ENCODE measurements at places on chromosomes 4 and X. TPM values are rescaled to one million over a fixed set of nuclear protein-coding genes. Genes with fewer than 3 reads are reported as not detected.
A peak's percentile ranks its signal among the peaks of the same experiment; 100 is the strongest.

CCNA2 gene
- 58.9 TPM for total RNA-seq

DCK gene
- total RNA-seq = 23.8 TPM

POU3F4 gene
- total RNA-seq = not detected

TCEAL8 gene
- total RNA-seq = 65.1 TPM

BEX1 gene
- not detected for total RNA-seq

GRCh38 chr4:162341533-162341932 is 177.7 kb upstream of the FSTL5 start:
- no peak for DNase-seq

GRCh38 chr4:108287834-108288413 is 119.2 kb upstream of the LEF1 start:
- no peak for DNase-seq

DNA sequence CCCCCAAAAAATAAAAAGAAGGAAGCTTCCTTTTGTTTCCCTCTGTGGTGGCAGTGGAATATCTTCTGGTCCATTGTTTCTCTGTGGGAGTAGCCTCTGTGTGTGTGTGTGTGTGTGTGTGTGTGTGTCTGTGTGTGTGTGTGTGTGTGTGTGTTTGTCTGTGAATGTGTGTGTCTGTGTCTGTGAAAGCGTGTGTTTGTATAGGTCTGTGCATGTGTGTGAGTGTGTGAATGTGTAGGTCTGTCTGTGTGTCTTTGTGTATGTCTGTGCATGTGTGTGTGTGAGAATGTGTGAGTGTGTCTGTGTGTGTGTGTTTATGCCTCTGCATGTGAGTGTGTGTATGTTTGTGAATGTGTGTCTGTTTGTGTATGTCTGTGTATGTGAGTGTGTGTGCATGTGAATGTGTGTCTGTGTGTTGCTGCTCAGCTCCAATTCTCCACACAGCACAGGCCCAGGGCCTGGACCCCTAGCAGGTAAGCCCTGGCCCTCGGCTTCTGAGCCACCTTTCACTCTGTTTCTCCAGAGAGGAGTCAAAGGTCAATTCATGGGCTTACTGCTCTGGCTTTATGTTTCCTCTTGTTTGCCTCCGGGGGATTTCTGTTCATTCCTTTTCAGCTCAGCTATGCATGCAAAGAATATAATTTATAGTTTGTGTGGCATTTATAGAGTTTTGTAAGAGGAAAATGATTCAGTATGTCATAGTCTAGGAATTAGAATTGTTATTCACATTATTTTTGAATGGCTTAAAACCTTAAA is 89.8 kb downstream of the UCHL1 start:
- peak; percentile 41 for DNase-seq

GRCh38 chrX:21155916-21156315 is 218.3 kb upstream of the CNKSR2 start:
- DNase-seq = no peak

- DNase-seq = no peak
Measured at GRCh38 chrX:84118769-84119168, 69.2 kb downstream of the RPS6KA6 start.

DNA sequence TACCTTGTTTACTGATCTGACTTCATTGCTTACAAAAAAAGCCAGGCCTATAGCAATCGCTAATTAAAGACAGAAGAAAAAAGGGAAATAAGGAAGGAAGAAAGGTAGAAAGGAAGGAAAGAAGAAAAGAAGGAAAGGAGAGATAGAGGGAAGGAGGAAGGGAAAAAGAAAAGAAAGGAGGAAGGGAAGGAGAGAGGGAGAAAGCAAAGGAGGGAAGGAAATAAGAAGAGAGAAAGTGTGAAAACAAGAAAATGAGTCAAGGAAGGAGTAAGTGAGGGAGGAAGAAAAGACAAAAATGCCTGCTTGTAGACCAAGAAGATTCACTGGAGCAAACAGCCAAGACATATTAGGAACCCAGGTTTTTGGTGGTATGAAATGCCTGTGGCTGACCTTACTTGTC is 57.0 kb upstream of the MAGEB16 start:
- no peak for DNase-seq

GRCh38 chr4:150581056-150581605 is 820 bp upstream of the MAB21L2 start:
- DNase-seq = no peak

- peak; percentile 63 for DNase-seq
Measured at GRCh38 chr4:67871867-67872266, 11.9 kb downstream of the TMPRSS11D start.

DNA sequence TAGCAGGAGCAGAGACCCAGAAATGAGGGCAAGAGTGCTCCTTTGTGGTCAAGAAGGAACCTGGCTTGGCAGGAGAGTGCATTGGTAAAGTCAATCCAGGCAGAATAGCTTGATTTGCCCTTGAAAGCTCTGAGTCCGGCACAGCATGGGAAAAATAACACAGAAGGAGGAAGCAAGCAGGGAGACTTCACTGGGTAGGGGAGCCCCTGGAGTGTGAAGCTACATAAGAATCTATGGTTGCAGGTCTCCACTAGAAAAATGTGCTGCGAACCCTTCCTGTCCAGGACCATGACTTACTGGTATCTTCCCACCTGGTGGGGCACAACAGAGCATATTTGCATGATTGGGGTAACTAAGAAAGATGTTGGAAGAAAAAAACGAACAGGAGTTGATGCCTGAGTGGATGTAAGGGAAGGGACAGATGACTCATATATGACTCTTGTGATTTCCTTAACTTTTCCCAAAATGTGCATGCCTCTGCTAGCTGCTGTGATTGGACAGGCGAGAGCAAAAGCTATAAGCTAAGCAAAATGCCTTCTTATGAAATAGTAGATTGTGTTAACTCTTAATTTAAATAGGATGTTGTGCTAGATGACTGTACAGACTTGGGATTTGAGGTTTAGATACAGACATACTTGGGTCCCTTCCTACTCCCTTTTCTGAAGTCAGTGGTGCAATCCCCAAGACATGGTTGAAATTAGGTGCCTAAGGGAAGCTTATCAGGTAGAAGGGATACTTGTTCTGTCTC is 3.3 kb downstream of the IL13RA1 start:
- peak; percentile 73 for DNase-seq

DNA sequence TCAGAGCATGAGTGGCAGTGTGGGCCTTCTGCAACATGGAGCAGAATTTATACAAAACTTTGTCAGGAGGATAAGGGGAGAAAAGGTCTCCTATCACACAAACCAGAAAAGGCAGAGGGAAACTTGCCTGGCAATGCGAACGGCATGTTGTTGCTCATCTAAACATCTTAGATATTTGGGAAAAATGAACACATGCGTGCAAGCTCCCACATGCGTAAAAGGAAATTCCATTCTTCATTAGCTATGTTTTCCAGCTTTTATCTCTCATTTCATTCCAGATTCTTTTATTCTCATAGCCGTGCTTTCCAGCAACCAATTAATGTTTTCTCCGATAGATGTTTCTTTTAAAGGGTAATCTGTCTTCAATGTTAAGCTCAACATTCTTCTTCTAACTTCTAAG is 31.3 kb upstream of the GBA3 start:
- peak; percentile 8 for DNase-seq

DNA sequence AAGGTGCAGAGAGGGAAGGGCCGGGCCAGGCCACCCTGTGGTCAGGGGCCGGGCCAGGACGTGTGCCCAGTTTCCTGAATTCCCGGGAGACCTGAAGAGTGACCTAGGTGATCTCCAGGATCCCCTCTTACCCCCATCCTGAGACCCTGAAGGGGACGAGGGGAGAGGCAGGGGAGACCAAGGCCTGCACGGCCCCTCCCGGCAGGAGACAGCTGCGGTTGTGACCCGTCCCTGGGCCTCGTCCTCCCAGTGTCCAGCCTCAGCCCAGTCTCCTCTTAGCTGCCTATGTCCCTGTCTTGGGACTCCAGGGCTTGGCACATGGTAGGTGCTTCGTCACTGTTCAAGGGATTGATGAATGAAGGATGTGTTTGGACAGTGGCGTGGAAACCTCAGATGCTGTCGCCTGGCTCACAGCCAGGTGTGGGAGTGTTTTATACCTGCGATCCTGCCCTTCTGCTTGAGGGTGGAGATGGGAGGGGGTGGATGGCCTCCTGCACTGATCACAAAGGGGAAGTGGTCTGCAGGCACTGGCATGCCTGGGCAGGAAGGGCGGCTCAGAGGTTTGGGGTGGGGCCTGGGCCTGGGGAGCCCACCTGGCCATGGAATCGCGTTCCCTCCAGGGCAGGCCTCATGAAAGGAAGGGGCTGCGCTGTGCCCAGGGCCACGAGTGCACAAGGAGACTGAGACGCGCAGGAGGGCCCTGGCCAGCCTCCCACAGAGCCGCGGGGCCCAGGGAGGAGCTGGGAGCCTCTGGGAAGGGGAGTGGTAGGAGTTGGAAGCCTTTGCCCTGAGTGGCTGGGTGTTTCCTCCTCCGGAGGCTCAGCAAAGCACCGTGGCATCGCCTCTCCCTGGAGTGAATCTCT is 6.9 kb downstream of the SH3TC1 start:
- no peak for DNase-seq

DNA sequence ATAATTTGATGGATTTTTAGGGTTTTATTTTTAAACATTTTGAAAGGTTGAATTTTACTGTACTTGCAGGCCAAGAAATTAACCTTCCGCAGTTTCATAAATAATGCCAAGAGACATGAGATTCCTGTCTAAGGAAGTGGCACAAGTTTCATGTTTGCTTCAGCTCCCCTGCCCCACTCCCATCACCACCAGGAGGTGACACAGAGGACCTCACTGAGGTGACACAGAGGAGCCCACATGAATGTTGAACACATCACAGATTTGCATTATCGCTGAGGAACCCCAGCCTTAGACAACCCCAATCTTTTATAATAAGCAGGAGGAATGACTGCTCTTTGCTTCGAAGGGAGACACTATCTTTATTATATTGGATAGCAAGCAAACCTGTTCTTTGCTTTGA is 491.4 kb upstream of the ATOH1 start:
- DNase-seq = no peak

Data from HFFc6 (cell line).